ENCODE measurements at places on chromosomes 3 and 15. TPM values are rescaled to one million over a fixed set of nuclear protein-coding genes. Genes with fewer than 3 reads are reported as not detected.

DNA sequence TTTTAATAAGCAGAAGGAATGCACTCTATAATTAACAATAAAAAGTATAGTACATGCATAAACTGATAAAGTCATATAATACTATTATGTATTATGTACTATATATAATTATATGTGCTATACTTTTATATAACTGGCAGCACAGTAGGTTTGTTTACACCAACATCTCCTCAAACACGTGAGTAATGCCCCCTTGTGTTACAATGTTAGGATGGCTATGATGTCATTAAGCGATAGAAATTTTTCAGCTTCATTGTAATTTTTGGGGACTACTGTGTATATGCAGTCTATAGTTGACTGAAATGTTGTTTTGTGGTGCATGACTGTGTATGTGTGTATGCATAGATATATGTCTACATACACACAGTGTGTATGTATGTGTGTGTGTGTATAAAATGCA lies 100.6 kb downstream of the SLMAP start:
- peak; percentile 17 for DNase-seq

GRCh38 chr3:121574449-121574848 lies 6.7 kb downstream of the ARGFX start:
- DNase-seq, result peak; percentile 24

DNA sequence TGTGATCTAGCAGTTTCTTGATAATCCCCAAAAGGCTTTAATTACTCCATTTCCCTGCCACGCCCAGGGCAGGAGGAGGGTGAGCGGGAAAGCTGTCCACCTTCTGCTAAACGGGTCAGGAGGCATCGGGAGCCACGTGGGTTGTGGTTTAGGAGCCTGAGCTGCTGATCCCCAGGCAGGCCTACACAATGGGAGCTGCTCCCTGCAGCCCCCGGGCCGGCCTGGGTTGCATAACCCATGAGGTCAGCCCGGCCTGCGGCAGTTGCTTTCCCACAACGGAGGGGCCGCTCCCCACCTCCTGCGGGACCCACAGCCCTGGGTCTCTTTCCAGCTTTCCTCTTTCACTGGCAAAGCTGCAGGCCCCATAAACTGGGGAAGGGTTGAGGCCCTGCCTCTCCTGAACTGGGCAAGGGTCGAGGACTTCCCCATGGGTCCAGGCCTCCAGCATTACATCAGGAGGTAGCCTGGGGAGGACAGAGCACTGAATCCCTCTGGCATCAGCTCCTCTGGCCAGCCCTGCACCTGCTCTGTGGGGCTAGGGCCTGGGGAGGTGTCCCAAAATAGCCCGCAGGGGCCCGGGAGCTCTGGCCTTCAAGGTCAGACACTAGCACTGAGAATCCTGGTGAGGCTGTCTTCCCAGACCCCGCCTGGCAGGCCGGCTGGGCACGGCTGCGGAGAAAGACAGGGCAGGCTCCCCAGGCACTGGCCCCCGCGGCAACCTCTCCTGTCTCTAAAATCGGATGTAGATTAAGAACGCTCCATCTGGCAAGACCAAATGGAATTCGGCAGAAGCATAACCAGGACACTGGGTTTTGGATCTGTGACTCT lies 47.3 kb downstream of the ZDHHC19 start:
- no peak for DNase-seq

Gene NMNAT3
- 2.1 TPM for total RNA-seq

- DNase-seq, result no peak
These were observed 60.1 kb upstream of the ICE2 start for GRCh38 chr15:60539016-60539415.

Gene IL17RE
- total RNA-seq, result 0.23 TPM

DNA sequence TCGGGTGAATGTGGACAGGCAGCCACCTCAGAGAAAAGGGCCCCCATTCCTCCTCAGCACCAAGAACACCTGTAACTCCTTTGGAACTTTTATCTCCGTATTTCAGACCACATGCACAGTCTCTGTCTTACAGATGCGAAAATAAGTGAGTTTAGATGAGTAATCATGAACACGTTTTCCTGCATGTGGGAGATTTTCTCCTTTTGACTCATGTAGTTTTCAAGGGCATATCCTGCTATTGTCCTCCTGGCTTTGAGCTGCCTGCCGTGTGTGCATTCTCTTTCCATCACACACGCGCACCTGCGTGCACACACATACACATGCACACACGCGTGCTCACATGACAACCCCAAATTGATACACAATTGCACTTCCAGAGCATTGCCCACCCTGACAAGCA lies 239.2 kb downstream of the GABRG3 start:
- DNase-seq, result no peak

GRCh38 chr3:150238048-150238802 lies 169.9 kb upstream of the TSC22D2 start:
- no peak for DNase-seq

GRCh38 chr15:88849376-88850072 lies 45.8 kb downstream of the HAPLN3 start:
- DNase-seq, result no peak

- peak; percentile 41 for DNase-seq
These were observed 13.5 kb downstream of the UBAP1L start for GRCh38 chr15:65101411-65101890.

- DNase-seq, result no peak
These were observed 137.0 kb upstream of the C2CD4B start for GRCh38 chr15:62301993-62302675.
